ENCODE measurements at places on chromosomes 11 and 22. TPM values are rescaled to one million over a fixed set of nuclear protein-coding genes. Genes with fewer than 3 reads are reported as not detected.

DNA sequence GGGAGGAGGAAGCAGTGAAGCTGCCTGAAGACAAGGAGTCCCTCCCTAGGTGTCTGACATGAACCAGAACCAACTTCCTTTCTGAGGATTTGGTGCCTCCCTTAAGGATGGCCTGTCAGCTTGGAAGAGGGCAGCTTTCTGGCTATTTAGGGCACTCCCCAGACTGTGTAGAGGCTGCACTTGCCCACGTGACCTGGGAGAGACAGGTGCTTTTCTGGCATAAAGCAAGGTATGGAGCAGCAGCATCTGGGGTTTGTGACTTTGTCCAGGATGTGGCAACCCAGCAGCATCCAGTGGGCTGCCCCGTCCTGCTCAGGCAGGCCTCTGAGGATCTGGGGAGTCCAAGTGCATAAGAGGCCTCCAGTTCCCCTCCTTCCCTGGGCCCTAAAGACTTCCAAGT, 42.0 kb upstream of the TLCD5 start:
- H3K4me1 ChIP-seq: no peaks in the 10 kb centered on the region
- no peak overlapping the region for H3K4me3 ChIP-seq
- H3K36me3 ChIP-seq: no peaks in the 10 kb centered on the region
- no peak for DNase-seq
- H3K27ac ChIP-seq: no peak overlapping the region

DNA sequence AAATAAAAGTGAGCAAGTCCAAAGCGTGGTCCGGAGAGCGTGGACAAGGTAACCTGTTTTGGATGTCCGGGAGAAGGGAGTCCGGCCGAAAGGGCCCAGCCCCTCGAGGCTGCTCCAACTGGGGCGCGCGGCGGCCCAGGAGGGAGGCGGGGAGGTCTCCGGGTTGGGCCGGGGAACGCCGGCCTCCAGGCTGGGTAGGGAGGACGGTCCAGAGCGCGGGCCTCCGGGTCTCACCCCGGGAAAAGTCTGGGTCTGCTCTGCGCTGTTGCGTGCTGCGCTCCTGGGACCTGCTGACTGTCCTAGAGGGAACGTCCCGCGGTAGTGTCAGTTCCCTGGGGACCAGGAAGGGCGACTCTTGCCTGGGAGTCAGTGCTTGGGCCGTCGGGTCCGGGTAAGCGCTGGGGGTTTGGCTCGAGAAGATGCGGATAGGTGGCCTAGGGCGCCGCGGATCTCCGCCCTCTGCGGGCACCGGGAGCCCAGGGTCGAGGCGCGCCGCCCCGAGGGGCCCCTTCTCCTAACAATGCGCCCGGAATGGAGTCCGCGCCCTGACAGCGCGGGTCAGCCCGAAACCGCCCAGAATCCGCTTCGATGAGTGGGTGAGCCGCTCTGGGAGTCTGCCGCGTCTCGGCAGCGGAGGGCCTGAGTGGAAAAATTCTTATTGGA, 988 bp upstream of the FLI1 start:
- H3K4me1 ChIP-seq: peaks cover 43% of the 10 kb centered on the region
- H3K4me3 ChIP-seq: peak overlapping the region; percentile 96
- no peak for DNase-seq
- no peaks in the 10 kb centered on the region for H3K36me3 ChIP-seq
- peak overlapping the region; percentile 97 for H3K27ac ChIP-seq

DNA sequence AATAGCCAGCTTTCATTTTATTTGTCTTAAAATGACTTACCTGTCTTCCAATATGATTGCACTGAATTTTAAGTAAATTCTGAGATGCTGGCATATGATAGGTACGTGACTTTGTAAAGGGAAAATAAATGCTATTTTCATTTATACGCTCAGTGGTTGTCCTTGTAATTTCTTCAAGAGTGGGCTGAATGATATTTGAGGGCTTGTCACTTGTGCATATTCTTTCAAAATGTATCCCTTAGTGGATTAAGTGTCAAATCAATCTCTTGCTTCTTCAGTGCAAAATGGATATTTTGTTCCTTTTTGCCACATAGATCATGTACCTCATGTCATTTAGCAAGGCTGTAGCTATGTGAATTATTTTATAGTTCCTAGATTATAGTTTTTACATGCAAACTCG, 56.9 kb downstream of the GAS2 start:
- DNase-seq: no peak
- no peaks in the 10 kb centered on the region for H3K27me3 ChIP-seq
- no peak overlapping the region for H3K4me3 ChIP-seq

DNA sequence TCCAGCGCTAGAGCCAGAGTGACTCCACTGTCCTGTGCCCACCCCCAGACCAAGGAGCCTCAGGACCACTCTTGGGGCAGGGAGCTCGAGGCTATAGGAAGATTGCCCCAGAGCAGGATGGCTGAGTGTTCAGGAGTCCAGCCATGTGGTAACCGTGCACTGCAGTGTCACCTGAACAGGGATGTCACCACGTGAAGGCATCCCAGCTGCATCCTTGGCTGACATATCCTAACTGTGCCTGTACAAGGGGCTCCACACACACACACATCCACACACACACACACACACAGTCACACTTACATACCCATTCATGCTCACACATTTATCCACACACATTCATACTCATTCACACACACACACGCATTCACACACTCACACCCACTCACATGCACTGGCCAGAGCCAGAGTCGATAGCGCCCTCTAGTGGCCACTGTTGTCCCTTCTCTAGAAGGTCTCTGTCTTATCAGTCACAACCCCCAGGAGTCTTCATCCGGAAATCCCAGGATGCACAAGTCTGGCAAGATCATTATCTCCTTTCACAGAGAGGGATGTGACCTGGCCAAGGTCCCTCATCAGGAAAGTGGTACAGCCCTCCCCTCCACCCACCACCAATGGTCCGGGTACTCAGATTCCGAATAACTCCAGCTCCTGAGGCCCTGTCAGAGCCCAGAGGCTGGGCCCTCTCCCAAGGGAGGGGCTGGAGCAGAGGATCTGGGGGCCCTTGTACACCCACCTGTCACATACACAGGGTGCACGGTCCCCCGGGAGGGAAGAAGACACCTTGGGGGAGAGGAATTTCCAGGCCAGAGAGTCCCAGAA, 55.1 kb downstream of the IGLL5 start:
- H3K36me3 ChIP-seq: no peaks in the 10 kb centered on the region
- H3K4me1 ChIP-seq: peaks cover 2% of the 10 kb centered on the region
- DNase-seq: peak; percentile 67
- peaks cover 4% of the 10 kb centered on the region for H3K27me3 ChIP-seq
- peak overlapping the region; percentile 20 for H3K27ac ChIP-seq

DNA sequence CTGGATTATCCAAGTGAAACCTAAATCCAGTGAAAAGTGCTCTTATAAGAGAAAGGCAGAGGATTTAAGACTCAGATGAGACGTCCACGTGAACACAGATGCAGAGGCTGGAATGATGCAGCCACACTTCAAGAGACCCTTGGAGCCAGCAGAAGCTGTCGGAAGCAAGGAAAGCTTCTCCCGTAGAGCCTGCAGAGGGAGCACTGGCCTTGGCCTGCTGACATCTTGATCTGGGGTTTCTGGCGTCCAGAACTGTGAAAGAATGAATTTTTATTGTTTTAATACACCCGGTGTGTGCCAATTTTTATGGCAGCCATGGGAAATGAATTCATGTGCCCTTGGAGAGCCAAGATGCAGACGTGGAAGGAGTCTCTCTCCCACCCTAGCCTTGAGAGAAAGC, 407.0 kb upstream of the B3GAT1 start:
- peaks cover 60% of the 10 kb centered on the region for H3K27me3 ChIP-seq
- H3K36me3 ChIP-seq: no peaks in the 10 kb centered on the region
- no peak overlapping the region for H3K27ac ChIP-seq
- DNase-seq: no peak

- H3K27me3 ChIP-seq: no peaks in the 10 kb centered on the region
- DNase-seq: no peak
- H3K4me1 ChIP-seq: peaks cover 18% of the 10 kb centered on the region
- no peak overlapping the region for H3K27ac ChIP-seq
- no peak overlapping the region for H3K4me3 ChIP-seq
Measured at GRCh38 chr11:129283141-129283540, 91.0 kb upstream of the ARHGAP32 start.

C11orf97 gene
- not detected for total RNA-seq

OR52I2 gene
- not detected for total RNA-seq

APOA4 gene
- not detected for total RNA-seq

RNH1 gene
- total RNA-seq: 107 TPM

Measured in naive thymus-derived CD8-positive, alpha-beta T cell (primary cell).